ENCODE measurements at places on chromosomes 5 and 9.

GRCh38 chr9:109401169-109401989, 80.5 kb upstream of the EPB41L4B start:
- peak; percentile 56 for DNase-seq

GRCh38 chr5:140011297-140011802, 31.7 kb downstream of the NRG2 start:
- DNase-seq = no peak

- DNase-seq = no peak
These were observed 92.7 kb downstream of the KIF4B start for GRCh38 chr5:155106221-155106620.

GRCh38 chr9:125434986-125435775, 173.6 kb downstream of the GAPVD1 start:
- no peak for DNase-seq

GRCh38 chr5:65121880-65122436, 353.2 kb downstream of the CWC27 start:
- no peak for DNase-seq

- no peak for DNase-seq
These were observed 225.0 kb downstream of the PBX3 start for GRCh38 chr9:125972012-125972729.

- DNase-seq = no peak
These were observed 122.9 kb upstream of the SARDH start for GRCh38 chr9:133861086-133861485.

DNA sequence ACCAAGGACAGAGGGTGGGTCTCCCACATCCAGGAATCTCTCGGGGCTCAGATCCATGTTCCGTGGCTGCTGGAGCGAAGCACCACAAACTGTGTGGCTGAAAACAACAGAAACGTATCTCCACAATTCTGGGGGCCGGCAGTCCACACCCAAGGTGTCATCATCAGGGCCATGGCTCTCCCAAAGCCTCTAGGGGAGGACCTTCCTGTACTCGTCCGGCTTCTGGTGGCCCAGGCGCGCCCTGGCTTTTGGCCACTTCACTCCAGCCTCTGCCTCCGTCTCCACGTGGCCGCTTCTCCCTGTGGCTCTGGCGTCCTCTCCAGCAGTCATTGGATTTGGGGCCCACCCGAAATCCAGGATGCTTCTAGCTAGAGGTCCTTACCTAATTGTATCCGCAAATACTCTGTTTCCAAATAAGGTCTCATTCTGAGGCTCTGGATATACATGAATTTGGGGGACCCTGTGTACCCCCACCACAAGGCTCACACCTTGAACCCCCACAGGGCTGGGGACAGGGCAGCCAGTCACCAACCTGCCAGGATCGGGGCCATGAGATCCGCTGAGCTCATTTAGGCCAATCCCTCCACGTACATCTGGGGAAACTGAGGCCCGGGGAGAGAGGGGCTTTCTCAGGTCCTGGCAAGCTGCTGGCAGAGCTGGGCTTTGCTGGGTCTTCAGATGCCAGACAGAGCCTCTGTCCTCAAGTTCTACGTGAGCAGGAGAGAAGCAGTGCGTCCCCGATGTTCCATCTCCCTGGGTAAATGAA, 158.2 kb downstream of the OLFM1 start:
- no peak for DNase-seq

- no peak for DNase-seq
These were observed 12.9 kb upstream of the SLCO6A1 start for GRCh38 chr5:102511666-102512065.

DNA sequence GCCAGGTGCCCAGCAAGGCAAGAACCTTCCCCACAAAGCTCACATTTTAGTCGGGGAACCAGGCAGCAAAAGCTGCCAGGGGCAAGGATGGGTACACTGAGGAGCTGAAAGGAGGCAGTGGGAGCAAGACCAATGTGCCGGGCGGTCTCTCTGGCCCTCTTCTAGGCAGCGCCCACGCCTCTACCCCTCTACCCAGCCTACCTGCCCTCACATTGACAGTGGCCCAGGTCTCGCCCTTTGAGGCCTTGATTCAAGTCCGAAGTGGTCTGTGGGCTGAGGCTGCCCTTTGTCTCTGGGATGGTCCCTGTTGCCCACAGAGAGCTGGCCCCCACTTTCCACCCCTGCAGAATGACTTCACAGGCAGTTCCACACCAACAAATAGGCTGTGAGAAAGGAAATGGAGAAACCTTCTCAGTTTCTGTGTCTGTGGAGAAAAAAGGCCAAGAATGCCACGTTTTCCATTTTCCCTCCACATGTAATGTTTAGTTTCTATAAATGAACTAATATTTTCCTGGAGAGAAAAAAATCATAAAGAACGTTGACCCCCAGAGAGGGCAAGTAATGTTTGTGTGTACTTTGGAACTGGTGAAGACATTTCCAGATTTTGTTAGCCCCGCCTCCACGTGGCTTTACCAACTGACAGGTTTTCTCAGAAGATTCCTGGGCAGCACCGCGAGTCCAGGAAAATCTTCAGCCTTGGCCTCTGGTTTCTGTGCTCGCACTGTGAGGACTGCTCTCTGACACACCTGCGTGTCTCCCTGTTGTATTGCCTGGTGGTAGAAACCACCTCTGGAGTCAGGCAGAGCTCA, 57.4 kb upstream of the ANGPTL2 start:
- DNase-seq = no peak

- no peak for DNase-seq
These were observed 20.6 kb downstream of the NSD1 start for GRCh38 chr5:177154003-177154643.

DNA sequence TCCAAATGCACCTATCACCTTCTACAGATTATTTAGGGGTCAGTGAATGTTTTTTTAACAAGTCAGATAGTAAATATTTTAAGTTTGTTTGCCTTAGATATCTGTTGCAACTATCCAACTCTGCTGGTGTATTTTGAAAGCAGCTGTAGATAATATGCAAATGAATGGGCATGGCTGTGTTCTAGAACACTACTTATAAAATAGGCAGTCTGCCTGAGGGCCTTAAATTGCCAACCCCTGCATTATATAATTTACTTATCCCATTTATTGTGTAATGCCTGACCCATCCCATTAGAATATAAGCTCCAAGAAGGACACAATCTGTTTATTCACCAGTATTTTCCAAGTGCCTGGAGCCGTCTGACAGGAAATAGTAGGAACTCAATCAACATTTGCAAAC, 149.0 kb downstream of the TTC39B start:
- no peak for DNase-seq

DNA sequence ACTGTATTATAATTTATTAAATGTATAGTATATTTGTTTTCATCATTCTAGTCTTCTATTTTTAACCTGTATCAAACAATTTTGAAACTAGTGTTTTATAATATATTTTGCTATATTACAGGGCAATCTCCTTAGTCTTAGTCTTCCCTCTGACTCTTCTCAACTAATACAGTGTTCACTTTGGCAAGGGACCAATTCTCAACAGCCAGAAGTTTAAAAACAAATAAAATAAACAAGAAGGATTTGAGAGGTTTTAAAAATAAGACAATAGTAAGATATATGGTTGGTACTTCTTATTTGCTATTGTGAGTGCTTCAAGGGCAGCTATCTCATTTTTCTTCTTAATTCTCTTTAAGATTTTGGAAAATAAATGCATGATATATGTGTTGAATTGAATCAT, 167.2 kb downstream of the RAB3C start:
- DNase-seq = no peak

GRCh38 chr9:124320062-124320973, 62.6 kb downstream of the NEK6 start:
- peak; percentile 63 for DNase-seq

DNA sequence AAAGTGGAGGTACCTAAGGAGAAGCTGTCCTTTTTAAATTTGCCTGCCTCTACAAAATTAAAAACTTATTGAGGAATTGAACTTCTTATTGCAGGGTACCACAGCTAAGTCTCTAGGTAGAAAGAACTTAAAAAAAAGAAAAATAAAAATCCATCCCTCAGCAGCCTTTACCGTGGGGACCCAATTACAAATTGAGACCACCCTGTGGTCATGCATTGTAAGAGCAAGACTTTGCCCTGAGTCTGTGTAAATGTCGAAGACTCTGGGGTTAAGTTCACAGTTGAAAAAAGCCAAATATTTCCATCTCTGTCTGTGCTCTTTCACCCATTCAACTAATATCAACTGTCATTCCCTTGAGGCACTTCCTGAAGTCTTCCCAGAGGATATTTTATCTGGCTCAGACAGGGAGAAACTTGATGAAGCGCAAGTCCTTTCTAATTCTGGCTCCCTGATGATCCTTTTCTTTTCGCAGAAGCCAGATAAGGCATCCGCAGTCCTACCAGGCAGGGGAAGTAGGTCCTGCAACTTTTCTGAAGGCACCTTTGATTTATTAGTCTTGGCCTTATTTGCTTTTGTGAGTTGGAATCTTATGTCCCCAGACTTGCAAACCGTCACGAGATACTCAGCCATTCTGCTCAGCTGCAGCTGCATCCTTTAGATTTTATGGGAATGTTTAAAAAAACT, 323.8 kb upstream of the WWC1 start:
- no peak for DNase-seq

- no peak for DNase-seq
These were observed 48.3 kb downstream of the SH3TC2 start for GRCh38 chr5:149014571-149015031.

GRCh38 chr9:120878188-120879130, 1.5 kb upstream of the PHF19 start:
- DNase-seq = peak; percentile 66
